ENCODE measurements at places on chromosomes 5 and 9. TPM values are rescaled to one million over a fixed set of nuclear protein-coding genes. Genes with fewer than 3 reads are reported as not detected.

The C9orf153 gene
- 0.65 TPM for total RNA-seq

The MTRR gene
- 53.8 TPM for total RNA-seq

The PTPRD gene
- total RNA-seq = 73.6 TPM

GRCh38 chr5:127031147-127031862, 947 bp upstream of the MARCHF3 start:
- H3K36me3 ChIP-seq = no peaks in the 10 kb centered on the region
- H3K27me3 ChIP-seq = peaks cover 10% of the 10 kb centered on the region
- H3K27ac ChIP-seq = no peak overlapping the region
- H3K4me1 ChIP-seq = no peaks in the 10 kb centered on the region
- peak overlapping the region; percentile 82 for H3K4me3 ChIP-seq

DNA sequence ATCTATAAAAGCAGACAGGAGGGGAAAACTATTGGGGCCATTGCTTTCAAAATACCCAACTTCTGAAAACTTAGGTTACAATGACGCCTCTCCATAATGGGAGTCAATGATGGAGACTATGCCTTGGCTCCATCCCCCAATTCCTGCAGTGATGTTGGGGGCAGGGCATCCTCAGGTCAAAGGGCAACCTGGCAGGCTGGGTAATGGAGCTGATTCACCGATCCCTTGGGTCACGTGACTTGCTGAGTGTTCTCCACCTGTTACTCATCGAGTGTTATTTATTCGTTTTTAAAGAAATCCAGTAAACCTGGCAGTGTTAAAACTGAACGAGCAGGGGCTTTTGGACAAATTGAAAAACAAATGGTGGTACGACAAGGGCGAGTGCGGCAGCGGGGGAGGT, 244.4 kb downstream of the FAM114A2 start:
- H3K36me3 ChIP-seq = no peaks in the 10 kb centered on the region
- no peak overlapping the region for H3K27ac ChIP-seq
- no peaks in the 10 kb centered on the region for H3K4me1 ChIP-seq

GRCh38 chr9:130036099-130036498, 6.9 kb downstream of the FNBP1 start:
- DNase-seq = no peak
- H3K27ac ChIP-seq = no peak overlapping the region
- no peaks in the 10 kb centered on the region for H3K27me3 ChIP-seq

DNA sequence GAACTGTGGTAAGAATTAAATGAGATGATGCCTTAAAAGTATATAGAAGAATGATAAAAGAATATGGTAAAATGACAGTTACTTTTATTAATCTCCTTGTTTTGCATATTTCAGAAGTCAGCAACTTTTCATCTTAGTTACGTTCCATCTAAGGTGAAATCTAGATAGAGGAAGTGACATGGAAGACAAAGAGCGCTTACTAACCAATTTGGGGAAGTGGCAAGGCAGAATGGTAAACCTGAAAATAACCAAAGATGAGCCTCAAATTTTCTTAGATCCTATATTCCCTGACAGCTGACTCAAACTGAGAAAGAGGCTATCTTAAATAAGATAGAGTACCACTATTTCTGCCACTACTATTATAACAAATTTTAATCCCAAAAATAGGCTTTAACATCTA, 52.5 kb downstream of the FGF10 start:
- no peak overlapping the region for H3K4me3 ChIP-seq
- H3K36me3 ChIP-seq = no peaks in the 10 kb centered on the region
- H3K4me1 ChIP-seq = no peaks in the 10 kb centered on the region
- DNase-seq = no peak

GRCh38 chr9:78698371-78698770, 401.4 kb downstream of the PSAT1 start:
- H3K4me3 ChIP-seq = no peak overlapping the region
- DNase-seq = no peak
- no peaks in the 10 kb centered on the region for H3K4me1 ChIP-seq
- no peaks in the 10 kb centered on the region for H3K36me3 ChIP-seq
- no peaks in the 10 kb centered on the region for H3K27me3 ChIP-seq
